B cell (primary cell): ENCODE measurements at places on chromosomes 3 and 15.

GRCh38 chr15:101531170-101531569, 41.7 kb upstream of the PCSK6 start:
- no peak for DNase-seq
- H3K27me3 ChIP-seq = no peaks in the 10 kb centered on the region
- H3K4me3 ChIP-seq = no peak overlapping the region
- no peaks in the 10 kb centered on the region for H3K4me1 ChIP-seq

- peaks cover 2% of the 10 kb centered on the region for H3K36me3 ChIP-seq
- peak overlapping the region; percentile 62 for H3K27ac ChIP-seq
- peaks cover 33% of the 10 kb centered on the region for H3K4me1 ChIP-seq
- H3K4me3 ChIP-seq = no peak overlapping the region
These were observed 12.0 kb downstream of the CSRNP1 start for GRCh38 chr3:39141171-39141995.

DNA sequence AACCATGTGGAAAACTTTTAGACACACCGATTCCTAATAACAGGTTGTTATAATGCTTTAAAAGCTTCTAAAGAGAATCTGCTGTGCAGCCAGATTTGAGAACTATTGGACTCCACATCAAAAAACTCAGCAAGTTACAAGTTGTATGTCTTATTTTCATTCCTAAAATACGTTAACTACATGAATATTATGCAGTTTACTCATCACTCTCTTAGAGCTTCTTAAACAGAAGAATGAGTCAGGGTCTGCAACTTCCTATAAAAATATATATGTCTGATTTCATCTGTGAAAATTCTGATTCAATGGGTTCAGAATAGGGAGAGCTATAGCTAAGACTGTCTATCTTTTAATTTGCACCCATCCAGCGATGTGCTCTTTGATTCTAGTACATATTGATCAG, 244.2 kb upstream of the EPHA3 start:
- no peaks in the 10 kb centered on the region for H3K36me3 ChIP-seq
- H3K4me3 ChIP-seq = no peak overlapping the region
- no peak overlapping the region for H3K27ac ChIP-seq
- no peaks in the 10 kb centered on the region for H3K27me3 ChIP-seq
- DNase-seq = no peak

- H3K4me1 ChIP-seq = peaks cover 18% of the 10 kb centered on the region
- peak overlapping the region; percentile 41 for H3K4me3 ChIP-seq
- no peaks in the 10 kb centered on the region for H3K36me3 ChIP-seq
These were observed 621 bp downstream of the RGMA start for GRCh38 chr15:93088200-93088980.

DNA sequence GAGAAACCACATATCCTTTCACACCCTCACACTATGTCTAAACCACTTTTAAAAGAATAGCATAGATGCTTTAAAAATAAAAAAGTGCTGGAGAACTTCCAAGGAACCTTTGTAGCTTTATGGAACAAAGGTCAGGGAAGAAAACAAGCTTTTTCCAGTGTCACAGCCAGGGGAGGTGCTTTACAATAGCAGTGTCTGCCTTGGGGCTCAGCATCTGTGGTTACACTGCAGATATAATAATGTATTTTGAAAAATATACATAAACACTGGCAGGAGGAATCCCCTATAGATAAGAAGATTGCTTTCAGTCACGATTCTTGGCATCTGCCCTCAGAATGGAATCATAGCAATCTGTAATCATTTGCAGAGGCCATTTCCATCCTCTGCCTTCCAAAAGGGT, 362.4 kb upstream of the LRRC3B start:
- no peaks in the 10 kb centered on the region for H3K4me1 ChIP-seq
- DNase-seq = no peak
- no peak overlapping the region for H3K4me3 ChIP-seq

GRCh38 chr3:126621627-126622345, 33.1 kb downstream of the TXNRD3 start:
- no peaks in the 10 kb centered on the region for H3K4me1 ChIP-seq
- H3K36me3 ChIP-seq = no peaks in the 10 kb centered on the region
- no peak for DNase-seq
- no peaks in the 10 kb centered on the region for H3K27me3 ChIP-seq

DNA sequence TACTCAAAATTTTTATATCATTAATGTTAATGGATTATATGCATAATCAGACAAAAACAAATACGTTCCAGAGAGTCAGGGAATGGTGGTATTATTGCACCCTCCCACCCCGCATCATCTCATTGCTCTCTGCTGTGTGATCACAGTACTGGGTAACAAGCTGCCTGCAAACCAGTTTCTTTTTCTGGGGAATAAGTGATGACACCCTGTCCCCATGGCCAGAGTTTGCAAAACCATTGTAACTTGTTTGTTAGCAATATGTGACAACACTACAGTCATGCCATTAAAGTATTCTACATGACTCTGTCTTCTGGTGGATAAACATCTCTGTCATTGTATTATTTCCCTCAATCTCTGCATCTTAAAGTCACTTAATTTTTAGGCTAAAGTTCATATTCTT, 39.5 kb downstream of the ZBTB38 start:
- H3K27ac ChIP-seq = no peak overlapping the region
- DNase-seq = no peak
- H3K4me3 ChIP-seq = no peak overlapping the region

- no peaks in the 10 kb centered on the region for H3K27me3 ChIP-seq
- no peaks in the 10 kb centered on the region for H3K4me1 ChIP-seq
- no peaks in the 10 kb centered on the region for H3K36me3 ChIP-seq
- no peak overlapping the region for H3K4me3 ChIP-seq
- no peak for DNase-seq
These were observed 302.0 kb downstream of the ZBBX start for GRCh38 chr3:167078070-167078622.

GRCh38 chr15:39685999-39686613, 96.5 kb downstream of the FSIP1 start:
- H3K36me3 ChIP-seq = no peaks in the 10 kb centered on the region
- peak; percentile 56 for DNase-seq
- no peaks in the 10 kb centered on the region for H3K27me3 ChIP-seq
- H3K4me3 ChIP-seq = no peak overlapping the region

DNA sequence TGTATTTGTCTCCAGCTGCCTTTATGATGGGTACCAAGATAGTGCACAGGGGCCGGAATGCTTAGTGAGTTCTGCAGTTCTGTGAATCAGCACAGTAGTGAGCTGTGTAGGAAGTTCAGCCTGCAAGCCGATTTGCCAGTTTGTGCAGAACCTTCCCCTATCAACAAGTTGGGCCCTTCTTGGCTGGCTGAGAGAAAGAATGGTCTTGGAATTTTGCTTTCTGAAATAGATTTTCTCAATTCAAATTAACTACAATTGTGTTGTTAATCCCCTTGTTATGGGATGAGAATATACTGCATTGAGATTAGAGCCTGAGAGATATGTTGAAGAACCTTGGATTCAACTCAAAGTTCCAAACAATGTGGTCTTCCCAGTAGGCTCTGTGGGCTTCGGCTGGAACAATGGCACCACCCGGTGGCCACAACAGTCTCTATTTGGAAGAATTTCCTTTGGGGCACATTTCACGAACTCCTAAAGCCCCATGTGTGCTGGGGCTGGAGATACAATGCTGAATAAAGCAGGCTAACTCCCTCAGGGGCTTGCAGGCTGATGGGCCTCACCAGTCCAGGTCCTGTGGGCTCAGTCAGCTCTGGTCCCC, 59.1 kb downstream of the TRIM42 start:
- H3K4me1 ChIP-seq = no peaks in the 10 kb centered on the region
- H3K27ac ChIP-seq = no peak overlapping the region
- no peak for DNase-seq
- no peaks in the 10 kb centered on the region for H3K36me3 ChIP-seq
- H3K27me3 ChIP-seq = peaks cover 9% of the 10 kb centered on the region

GRCh38 chr3:157447026-157447694, 10.5 kb downstream of the PTX3 start:
- no peak for DNase-seq
- H3K36me3 ChIP-seq = no peaks in the 10 kb centered on the region
- H3K27ac ChIP-seq = no peak overlapping the region
- H3K4me1 ChIP-seq = no peaks in the 10 kb centered on the region
- no peaks in the 10 kb centered on the region for H3K27me3 ChIP-seq

DNA sequence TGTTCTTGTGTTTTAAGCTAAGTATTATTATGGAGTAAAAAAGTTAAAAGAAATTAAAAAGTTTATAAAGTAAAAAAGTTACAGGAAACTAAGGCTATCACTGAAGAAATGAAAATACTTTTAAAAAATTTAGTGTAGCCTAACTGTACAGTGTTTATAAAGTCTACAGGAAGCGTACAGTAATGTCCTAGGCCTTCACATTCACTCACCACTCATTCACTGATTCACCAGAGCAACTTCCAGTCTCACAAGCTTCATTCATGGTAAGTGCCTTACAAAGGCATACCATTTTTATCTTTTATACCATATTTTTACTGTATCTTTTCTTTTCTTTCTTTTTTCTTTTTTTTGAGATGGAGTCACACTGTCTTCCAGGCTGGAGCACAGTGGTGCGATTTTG, 40.7 kb upstream of the SCN5A start:
- no peaks in the 10 kb centered on the region for H3K36me3 ChIP-seq
- DNase-seq = no peak
- no peaks in the 10 kb centered on the region for H3K27me3 ChIP-seq
- no peak overlapping the region for H3K27ac ChIP-seq

GRCh38 chr3:134803652-134804051, 8.6 kb downstream of the EPHB1 start:
- no peaks in the 10 kb centered on the region for H3K36me3 ChIP-seq
- no peak overlapping the region for H3K27ac ChIP-seq
- H3K27me3 ChIP-seq = no peaks in the 10 kb centered on the region
- no peak for DNase-seq
- H3K4me1 ChIP-seq = no peaks in the 10 kb centered on the region
- no peak overlapping the region for H3K4me3 ChIP-seq

GRCh38 chr15:39403640-39404117, 177.2 kb upstream of the THBS1 start:
- H3K4me1 ChIP-seq = no peaks in the 10 kb centered on the region
- H3K27me3 ChIP-seq = peaks cover 5% of the 10 kb centered on the region
- DNase-seq = no peak

GRCh38 chr15:88637436-88637835, 1.4 kb upstream of the ISG20 start:
- H3K4me1 ChIP-seq = peaks cover 85% of the 10 kb centered on the region
- H3K27ac ChIP-seq = peak overlapping the region; percentile 97
- peak overlapping the region; percentile 58 for H3K4me3 ChIP-seq
- H3K36me3 ChIP-seq = peaks cover 21% of the 10 kb centered on the region
- DNase-seq = no peak
- no peaks in the 10 kb centered on the region for H3K27me3 ChIP-seq

- no peaks in the 10 kb centered on the region for H3K36me3 ChIP-seq
- H3K27ac ChIP-seq = no peak overlapping the region
- no peak overlapping the region for H3K4me3 ChIP-seq
These were observed 13.0 kb upstream of the MANF start for GRCh38 chr3:51371943-51372557.

DNA sequence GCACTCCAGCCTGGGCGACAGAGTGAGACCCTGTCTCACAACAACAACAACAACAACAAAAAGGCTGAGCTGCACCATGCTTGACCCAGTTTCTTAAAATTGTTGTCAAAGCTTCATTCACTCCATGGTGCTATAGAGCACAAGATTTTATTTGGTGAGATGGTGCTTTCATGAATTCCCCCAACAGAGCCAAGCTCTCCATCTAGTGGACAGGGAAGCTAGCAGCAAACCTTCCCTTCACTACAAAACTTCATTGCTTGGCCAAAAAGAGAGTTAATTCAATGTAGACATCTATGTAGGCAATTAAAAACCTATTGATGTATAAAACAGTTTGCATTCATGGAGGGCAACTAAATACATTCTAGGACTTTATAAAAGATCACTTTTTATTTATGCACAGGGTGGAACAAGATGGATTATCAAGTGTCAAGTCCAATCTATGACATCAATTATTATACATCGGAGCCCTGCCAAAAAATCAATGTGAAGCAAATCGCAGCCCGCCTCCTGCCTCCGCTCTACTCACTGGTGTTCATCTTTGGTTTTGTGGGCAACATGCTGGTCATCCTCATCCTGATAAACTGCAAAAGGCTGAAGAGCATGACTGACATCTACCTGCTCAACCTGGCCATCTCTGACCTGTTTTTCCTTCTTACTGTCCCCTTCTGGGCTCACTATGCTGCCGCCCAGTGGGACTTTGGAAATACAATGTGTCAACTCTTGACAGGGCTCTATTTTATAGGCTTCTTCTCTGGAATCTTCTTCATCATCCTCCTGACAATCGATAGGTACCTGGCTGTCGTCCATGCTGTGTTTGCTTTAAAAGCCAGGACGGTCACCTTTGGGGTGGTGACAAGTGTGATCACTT, 2.0 kb downstream of the CCR5 start:
- no peak overlapping the region for H3K4me3 ChIP-seq
- no peak overlapping the region for H3K27ac ChIP-seq
- no peaks in the 10 kb centered on the region for H3K27me3 ChIP-seq
- peak; percentile 41 for DNase-seq

DNA sequence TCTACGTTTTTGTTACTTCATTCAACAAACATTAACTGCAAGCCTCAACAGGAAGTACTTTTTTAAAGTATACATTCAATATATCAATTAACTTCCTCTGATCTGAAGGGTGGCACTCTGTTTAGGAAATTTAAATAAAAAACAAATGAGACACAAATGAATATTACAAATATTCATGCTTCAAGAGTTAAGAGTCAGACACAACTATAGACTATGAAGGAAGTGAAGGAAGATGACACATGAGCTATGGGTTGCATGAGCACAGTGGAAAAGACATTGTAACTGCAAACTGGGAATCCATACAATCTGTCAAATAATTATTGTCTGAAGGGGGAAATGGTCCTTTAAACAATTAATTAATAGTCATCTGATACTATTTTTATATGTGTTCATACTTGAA, 26.8 kb upstream of the ALCAM start:
- H3K36me3 ChIP-seq = no peaks in the 10 kb centered on the region
- DNase-seq = no peak
- no peaks in the 10 kb centered on the region for H3K4me1 ChIP-seq
- no peaks in the 10 kb centered on the region for H3K27me3 ChIP-seq
- H3K4me3 ChIP-seq = no peak overlapping the region

GRCh38 chr15:99109555-99110021, 4.7 kb downstream of the SYNM start:
- no peaks in the 10 kb centered on the region for H3K27me3 ChIP-seq
- peaks cover 4% of the 10 kb centered on the region for H3K4me1 ChIP-seq
- no peak for DNase-seq
- H3K27ac ChIP-seq = no peak overlapping the region
- H3K4me3 ChIP-seq = no peak overlapping the region
- no peaks in the 10 kb centered on the region for H3K36me3 ChIP-seq

DNA sequence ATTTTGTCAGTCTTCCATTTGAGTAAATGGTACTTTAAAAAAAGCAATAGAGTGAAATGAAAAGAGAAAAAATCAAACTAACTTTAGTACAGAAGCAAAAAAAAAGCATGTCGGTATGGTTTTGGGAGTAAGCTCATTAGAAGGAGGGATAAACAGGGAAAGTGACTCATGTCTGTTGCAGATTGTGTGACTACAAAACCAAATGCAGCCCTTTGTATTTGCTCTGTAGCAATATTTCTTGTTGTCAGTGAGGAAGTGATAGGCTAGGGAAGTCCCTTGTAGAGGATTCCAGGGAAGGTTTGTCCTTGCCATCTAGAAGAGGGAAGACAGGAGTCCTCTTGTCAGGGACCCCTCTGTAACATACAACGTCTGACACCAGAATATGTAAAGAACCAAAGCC, 150.5 kb upstream of the POU1F1 start:
- no peak overlapping the region for H3K4me3 ChIP-seq
- no peak for DNase-seq
- no peaks in the 10 kb centered on the region for H3K27me3 ChIP-seq
- no peaks in the 10 kb centered on the region for H3K36me3 ChIP-seq
- no peaks in the 10 kb centered on the region for H3K4me1 ChIP-seq
- H3K27ac ChIP-seq = no peak overlapping the region
